Activated naive CD4-positive, alpha-beta T cell (primary cell): ENCODE measurements at places on chromosomes 1 and 21.

GRCh38 chr1:171472183-171472647, 13.1 kb upstream of the PRRC2C start:
- DNase-seq, result no peak

GRCh38 chr1:200972985-200973742, 50.4 kb downstream of the KIF21B start:
- no peak for DNase-seq

- DNase-seq, result peak; percentile 12
Observed at GRCh38 chr1:154502066-154502743, at the start of the genes SHE and TDRD10. SHE (minus strand) TSS chr1:154502412; CDS start chr1:154502026, 386 bp downstream. TDRD10 (plus strand) TSS chr1:154502219; CDS start chr1:154506904, 4,685 bp downstream.

GRCh38 chr1:179187043-179187442, 42.4 kb downstream of the ABL2 start:
- no peak for DNase-seq

- DNase-seq, result no peak
Observed at GRCh38 chr1:88662723-88663122, 21.4 kb upstream of the PKN2 start.

- no peak for DNase-seq
Observed at GRCh38 chr1:205936311-205936710, 6.9 kb downstream of the SLC26A9 start.
